SHP77 (cell line): ENCODE measurements at places on chromosomes 11 and 22.

DNA sequence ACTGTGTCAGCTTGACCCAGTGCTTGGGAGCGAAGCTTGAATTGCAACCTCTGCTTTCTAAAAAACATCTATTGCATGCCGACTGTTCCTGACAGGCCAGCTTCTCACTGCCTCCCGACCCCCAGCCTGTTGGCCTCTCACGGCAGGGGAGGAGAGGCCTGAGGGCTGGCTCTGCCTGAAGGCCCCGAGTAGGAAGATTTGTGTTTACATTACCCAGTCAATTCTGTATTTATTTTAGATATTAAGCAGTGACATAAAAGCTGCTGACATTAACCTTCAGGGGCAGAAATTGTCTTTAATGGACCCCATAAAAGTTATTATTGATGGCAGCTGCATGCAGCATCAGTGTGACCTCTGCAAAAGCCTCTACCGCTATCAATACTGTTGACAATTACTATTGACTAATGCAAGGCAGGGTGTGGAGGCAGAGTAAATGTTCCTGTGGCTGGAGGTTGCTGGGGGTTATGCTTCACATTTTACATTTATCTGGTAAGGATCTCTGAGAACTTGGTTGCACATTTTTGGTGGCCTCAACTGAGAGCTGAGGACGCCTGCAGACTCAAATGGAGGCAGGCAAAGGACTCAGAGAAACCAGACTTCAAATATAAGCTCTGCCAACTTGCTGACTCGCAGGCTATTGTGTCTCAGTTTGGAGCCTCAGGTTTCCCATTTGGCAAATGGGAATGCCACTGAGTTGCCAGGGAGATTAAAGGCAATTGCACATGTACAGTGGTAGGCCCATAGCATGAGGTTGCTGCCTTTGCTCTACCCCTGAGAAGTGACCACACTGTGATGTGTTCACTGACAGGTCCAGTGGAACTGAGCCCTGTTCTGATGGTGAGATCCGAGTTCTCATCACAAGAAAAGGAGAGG, 380.5 kb downstream of the TENM4 start:
- no peak for DNase-seq

- no peak for DNase-seq
Measured at GRCh38 chr11:28528217-28528616, 420.0 kb downstream of the METTL15 start.

GRCh38 chr11:16474659-16475058, 118.3 kb upstream of the SOX6 start:
- no peak for DNase-seq

GRCh38 chr22:37188901-37189466, 937 bp upstream of the C1QTNF6 start:
- no peak for DNase-seq

GRCh38 chr11:86806903-86807302, 6.6 kb downstream of the PRSS23 start:
- no peak for DNase-seq

DNA sequence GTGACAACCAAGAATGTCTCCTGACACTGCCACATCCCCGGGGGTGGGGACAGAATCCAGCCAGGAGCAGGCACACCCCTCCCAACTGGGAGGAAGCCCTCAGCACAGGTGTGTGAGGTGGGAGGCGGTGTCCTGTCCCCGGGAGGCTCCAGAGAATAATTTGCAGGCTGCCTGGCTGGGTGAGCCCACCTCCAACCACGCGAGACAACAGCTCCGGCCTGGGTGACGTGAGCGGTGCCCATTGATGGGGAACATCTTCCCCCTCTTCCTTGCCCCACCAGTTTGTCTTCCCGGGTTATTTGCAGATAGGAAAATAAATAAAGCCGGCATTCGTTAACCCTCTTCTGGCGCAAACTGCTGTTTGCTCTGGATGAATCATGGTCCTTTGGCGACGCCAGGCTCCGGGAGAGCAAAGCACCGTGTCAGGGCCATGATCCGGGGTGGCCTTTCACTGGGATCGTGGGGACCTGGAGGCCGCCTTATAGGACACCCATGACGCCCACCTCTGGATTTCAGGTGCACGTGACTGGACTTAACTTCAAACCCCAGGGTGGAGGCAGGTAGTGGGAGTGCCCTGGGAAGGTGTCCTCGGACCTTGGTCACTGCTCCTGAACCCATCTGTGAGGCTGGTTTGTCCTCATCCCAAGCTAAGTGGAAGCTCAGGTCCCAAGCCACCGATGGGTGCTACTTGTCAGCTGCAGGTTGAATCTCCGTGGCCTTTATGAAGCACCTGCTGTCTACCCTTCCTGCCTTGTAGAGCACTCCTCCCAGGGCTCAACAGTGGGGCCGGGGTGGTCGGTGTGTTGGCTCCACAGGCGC, 13.9 kb downstream of the CCND1 start:
- DNase-seq = peak; percentile 83

GRCh38 chr22:44472598-44472997, 25.4 kb downstream of the RTL6 start:
- no peak for DNase-seq

GRCh38 chr11:123765601-123766000, 11.3 kb upstream of the OR6X1 start:
- DNase-seq = no peak
